CD8-positive, alpha-beta T cell (primary cell): ENCODE measurements at places on chromosomes 2 and 18.

DNA sequence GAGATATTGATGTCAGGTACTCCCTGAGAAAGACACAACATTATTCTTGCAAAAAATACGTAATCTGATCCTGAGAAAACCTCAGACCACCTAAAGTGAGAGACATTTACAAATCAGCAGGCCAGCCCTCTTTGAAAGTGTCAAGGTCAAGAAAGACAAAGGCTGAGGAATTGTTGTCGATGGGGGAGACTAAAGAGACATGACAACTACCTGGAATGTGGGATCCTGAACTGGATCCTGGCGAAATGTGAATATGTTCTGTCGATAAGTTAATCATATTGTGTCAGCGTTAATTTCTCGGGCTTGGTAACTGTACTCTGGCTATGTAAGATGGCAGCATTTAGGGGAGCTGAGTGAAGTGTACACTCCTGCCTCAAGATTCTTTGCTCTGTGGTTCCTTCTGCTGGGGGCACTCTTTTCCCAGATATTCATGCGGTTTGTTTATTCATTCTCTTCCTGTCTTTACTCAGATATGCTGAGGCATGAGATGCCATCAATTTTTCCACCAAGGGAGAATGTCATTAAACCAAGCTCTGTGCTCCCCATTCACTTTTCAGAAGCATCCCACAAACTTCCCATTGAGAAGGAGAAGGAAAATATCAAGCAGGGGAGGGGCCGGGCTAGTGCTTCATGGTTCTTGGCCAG is 154.9 kb downstream of the CAPN13 start:
- DNase-seq: no peak

DNA sequence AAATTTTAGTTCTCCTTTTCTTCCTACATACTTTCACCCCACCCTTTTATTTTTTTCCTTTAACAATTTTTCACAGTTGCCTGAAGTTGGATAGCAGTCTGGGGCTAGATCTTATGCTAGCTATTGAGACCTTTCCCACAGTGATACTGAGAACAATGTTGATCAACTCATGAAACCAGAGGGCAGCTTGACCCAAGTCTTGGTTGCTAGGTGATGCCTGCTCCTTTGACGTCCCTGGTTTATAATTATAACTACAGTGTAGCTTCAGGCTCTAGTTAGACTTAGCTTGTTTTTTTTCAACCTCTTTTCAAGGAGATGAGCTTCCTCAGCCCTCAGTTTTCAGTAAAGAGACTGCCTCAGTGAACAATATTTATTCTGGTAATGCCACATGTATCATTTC is 648.5 kb downstream of the IRS1 start:
- no peak for DNase-seq

DNA sequence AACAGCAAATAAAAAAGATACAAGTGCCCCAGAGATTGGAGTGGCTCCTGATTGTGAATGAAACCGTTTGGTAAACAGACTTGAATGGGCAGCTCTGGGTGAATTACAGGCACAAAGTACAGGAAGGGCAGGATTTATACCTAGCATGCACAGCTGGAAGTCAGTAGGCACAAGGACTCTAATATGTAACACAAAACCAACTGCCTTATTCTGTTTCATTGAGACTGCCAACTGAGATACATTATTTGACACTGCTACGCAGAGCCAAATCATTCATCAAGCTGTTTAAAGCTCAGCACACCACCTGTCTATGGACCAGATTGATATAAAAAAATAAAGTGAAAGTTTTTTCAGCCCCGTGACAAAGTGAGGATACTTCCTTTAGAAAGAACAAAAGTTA is 541.2 kb downstream of the NUP35 start:
- DNase-seq: no peak

DNA sequence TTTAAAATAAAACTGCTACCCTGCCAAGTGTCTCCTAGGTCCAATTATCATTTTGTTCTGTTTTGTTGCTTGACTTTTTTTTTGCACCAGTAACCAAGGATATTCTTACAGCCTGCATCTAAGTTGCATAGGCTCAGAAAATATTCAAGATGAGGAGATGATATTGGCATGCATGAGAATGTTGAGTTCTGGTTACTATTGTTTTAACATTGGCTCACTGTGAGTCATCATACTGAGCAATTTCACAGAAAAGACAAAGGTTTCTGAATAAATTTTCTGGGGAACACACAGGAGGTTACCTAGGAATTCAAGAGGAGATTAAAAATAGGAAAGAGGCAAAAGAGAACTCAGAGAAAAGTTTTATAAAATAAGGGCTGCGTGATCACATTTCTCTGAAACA is 84.8 kb upstream of the POU3F3 start:
- no peak for DNase-seq

- DNase-seq: no peak
Observed at GRCh38 chr18:49722477-49722876, 90.9 kb downstream of the ACAA2 start.

DNA sequence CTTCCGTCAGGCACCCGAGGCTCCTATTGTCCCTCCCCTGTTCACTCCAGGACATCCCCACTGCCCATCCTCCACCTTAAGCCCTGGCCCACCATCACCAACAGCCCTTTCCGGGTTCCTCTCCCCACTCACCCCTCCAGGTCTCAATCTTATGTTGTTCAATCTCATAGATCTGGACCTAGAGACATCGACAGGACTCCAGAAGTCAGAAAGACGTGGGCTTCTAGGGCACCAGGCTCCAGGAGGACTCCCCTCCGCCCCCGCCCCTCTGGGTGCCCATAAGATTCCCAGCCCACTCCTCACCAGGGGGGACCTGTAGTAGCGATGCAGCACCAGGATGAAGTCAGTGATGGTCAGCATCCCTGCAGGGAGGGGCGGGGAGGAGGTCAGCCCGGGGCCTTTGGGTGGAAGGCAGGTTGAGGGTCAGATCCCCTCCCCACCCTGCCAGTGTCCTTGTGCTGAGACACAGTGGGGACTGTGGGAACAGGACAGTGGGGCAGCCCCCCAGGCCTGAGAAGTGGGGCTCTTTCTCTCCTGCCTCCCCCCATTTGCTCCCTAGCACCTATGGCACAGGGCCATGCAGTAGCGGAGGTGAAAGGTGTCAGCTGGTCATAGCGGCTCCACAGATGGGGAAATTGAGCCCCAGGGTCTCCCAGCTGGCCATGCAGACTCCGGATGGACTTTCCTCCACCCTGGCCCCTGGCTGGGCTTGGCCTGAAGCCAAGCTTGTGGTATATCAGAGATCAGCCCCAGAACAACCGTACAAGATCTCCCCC is 3.7 kb downstream of the PRKAG3 start:
- DNase-seq: no peak

- DNase-seq: no peak
Observed at GRCh38 chr2:234403074-234403473, 93.8 kb downstream of the ARL4C start.

DNA sequence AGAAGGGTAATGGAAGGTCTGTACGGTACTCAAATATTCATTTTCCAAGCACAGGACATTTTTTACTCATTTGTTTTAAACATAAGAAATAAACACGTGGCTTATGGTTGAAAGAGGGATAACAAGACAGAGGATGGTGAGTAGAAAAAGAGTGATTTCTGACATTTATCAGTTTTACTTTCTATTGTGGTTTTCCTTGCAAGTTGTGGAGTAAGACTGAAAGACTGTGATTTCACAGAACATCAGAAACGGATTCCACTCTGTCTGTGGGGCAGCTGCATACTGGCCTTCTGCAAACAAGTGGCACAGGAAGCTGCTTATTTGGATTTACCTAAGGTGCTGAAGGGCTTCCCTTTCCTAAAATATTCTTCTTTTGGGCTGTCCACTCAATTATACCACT is 122.2 kb upstream of the ITGB6 start:
- no peak for DNase-seq

DNA sequence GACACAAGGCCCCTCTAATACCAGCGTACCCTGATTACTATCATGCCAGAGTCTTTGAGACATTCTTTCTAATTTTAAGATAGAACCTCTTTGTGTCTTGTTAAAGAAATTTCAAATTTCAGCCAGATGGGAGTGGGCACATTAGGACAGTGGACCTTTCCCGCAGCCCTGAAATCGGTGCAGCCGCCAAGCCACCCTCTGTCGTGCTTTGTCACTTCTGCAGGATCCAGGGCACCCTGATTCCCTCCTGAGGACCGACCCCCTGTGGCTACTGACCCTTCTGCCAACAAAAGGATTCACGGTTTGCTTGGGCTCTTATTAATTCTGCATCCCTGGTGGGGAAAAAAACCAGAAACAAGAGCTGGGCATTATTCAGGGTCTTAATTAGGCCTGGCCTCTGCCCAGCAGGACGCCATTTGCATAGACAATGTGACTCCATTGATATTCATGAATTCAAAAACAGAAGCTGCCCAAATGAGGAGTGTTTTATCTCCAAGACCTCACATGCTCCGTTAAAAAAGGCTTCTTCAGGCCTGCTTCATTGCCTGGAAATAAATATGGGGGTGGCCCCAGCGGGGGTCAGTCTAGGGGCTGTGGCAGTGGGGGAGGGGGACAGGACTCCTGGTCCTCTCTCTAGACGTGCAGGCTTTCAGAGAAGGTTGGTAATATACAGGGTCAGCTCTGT is 116.9 kb downstream of the ALPK2 start:
- no peak for DNase-seq

DNA sequence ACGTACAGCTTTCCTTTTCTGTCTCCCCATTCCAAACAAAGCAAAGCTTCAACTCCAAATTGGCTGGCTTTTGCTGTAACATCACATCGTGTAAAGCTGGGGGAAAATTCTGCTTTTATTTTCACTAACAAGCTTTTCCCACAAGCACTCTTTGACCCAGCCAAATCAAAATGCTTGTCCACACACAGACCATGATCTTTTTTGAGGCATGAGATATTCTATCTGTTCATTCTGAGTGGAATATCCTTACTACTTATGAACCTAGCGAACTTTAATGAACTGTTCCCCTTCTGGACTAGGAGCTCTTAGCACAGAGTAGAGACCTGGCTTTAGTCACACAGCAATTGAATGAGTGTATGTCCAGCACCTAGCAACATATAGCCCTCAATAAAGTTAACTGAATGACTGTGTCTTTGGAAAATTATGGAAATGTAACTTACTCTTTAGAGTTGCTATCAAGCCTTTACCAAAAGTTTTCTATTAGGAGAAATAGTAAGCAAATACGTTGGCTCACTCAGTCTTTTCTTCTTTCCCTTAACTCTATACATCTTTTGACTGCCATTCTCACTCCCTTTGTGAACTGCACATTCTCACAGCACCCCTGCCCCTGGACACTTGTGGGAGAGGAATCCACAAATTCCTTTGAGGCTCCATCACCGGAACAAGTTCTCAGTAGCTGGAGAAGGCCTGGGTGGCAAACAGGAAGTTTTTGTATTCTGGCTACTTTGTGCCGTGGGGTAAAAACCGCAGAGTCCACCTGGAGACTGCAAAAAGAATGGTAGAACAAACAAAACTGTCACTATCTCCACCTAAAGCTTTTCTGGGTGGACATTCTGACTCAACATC is 1.3 kb upstream of the UBE2E3 start:
- peak; percentile 10 for DNase-seq

DNA sequence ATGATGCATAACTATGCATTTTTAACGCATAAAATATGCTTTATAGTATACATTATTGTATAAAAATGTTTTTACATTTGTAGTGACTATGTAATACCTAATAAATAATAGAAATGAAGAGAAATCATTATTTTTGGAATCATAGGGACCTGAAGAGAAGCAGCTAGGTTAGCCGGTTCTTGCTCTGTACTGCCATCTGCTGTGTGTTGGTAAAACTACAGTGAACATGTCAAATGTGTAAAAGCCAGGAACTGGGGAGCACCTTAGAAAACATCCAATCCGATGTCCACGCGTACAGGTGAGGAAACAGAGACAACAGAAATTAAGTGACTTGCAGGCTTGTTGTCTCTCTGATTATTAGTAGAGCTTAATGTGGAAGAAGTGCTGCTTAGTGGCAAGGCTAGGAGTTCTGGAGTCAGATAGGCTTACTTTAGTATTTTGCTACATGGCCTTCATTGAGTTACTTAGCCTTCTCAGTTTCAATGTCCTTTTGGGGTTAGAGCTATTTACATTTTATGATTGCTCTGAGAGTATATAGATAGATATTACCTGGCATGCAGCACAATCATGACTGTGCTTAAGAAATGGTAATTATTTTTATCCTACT is 386.5 kb downstream of the DLGAP1 start:
- DNase-seq: no peak

DNA sequence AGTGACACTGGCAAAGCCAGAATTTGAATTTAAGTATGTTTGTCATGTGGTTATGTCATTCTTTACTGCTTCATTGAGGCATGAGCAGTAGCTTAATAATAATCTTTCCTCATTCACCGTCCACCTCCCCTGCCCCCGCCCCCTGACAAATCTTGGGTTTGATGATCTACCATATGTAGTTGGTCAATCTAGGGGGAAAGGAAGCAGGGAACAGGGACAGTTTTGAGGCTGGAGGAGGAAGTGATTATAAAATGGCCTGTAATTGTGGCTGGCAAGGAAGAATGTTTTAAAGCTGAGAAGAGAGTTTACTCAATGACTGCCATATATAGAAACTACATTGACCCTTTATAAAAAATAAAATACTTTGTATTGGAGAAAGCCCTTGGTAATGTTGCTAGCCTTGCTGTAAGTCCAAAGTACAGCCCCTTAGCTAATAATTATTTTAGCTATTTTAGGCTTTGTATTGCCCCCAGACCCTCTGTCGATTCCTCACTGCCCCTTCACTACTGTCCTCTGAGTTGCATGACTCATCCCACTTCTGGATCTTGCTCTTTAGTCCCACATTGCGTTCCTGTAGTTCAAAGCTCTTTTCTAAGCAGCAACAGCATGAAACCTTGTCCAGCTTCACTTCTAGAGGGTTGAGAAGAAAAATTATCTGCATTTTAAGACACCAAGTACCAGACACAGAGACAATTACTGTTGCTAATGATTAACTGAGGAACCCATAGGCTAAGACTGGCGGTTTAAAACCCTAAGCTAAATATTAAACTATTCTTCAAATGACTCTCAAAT is 38.4 kb downstream of the PELI1 start:
- no peak for DNase-seq

DNA sequence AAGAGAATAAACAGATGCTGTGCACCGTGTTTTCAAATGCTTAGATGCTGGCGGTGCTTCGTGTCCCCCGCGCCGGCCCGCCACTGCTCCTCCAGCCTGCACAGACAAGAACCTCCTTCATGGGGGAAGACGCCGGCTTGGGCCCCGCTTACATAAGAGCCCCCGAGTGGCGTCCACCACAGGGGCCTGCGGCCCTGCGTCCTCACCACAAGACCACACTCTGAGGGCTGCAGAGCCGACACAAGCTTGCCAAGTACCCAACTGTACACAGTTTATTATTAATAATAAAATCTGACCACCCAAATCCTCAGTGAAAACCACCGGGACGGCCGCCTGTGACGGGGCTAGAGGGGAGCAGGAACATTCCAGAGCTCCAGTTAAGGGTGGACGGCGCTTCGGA is 232.2 kb downstream of the HDAC4 start:
- DNase-seq: no peak

- DNase-seq: no peak
Observed at GRCh38 chr2:121241466-121241865, 43.5 kb downstream of the TFCP2L1 start.

GRCh38 chr2:218186355-218186766 is 19.6 kb upstream of the CXCR1 start:
- DNase-seq: peak; percentile 74

GRCh38 chr18:74476140-74476539 is 19.0 kb upstream of the DIPK1C start:
- DNase-seq: no peak
